Muscle of arm (tissue), 14 donors: ENCODE measurements at places on chromosomes 7 and 10. TPM values are rescaled to one million over a fixed set of nuclear protein-coding genes. Genes with fewer than 3 reads are reported as not detected.

GRCh38 chr7:87709258-87709657 lies 81.1 kb downstream of the RUNDC3B start:
- no peak for DNase-seq

- no peak for DNase-seq
Observed at GRCh38 chr7:127754457-127754856, 102.5 kb downstream of the SND1 start.

DNA sequence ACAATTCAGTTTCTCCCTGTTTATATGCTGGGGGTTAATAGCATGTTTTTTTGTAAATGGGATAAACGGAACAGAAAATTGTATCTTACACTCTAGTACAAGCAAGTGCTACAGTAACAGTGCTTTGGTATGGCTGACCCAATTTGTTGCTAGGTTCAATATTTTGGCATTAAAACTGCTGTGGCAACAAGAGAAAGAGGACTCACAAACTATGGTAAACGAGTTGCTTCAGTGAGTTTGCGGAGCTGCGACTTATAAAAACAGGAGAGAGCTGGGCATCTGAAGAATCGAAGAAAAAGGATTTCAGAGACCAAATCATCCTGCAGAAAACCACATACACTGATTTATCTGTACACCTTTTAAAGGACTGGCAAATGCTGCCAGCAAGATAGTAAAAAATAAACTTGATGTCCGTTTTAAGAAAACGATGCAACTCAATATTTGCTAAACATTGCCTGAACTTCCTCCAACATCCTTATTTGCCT lies 2.2 kb downstream of the GLUD1 start:
- DNase-seq, result peak; percentile 45

DNA sequence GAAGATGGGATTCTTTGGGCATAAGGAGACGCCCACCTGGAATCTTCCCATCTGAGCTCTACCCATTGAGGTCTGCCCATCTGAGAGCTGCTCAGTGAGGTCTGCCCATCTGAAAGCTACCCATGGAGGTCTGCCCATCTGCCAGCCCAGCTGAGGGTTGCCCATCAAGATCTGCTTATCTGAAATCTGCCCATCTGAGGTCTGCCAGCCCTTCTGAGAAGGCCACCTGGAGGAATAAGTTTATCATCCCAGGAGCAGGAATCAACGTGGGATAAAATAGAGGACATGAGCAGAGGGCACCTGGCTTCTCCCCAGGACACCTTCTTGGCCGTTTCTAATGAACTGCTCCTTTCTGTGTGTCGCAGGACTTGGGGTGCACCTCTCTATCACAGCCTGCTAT lies 35.3 kb upstream of the PDZD8 start:
- no peak for DNase-seq

DNA sequence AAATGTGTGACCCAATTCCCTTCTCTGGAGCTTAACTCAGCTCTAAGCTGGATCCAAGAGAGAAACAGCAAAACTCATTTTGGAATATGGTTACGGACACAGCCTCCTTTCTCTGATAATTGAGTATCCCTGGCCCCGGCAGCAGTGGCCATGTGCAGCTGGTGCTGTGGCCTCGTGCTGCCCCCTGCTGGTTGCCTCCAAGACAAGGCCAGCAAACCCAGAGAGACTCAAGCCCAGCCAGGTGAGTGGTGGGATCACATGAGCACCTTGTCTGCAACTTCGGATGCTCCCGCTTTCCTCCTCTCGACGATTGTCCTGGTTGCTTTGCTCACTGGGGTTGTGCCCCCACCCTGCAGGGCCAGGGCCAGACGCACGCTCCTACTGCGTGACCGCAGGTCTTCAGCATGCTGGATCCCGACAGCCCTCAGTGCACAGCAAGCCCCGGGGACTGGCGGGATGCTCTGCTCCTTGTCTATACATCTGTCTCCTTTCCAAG lies 19.4 kb downstream of the SFTPD start:
- peak; percentile 74 for DNase-seq

DNA sequence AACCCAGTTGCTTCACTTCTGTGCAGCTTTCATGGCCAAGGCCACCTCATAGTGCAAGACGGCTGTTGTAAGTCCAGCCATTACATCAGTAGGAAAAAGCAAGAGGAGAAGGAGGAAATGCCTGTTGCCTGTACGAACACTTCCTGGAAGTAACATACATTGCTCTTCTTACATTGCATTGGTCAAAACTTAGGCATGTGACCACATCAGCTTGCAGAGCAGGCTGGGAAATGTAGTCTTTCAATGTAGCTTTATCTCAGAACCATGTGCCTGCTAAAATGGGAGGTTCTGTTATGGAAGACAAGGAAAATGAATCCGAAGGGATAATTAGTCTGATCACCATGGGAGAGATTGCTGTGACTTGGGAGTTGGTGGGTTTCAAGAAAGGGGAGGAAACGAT lies 4.3 kb downstream of the SLC29A3 start:
- no peak for DNase-seq

GRCh38 chr7:125057963-125058362 lies 128.3 kb upstream of the POT1 start:
- DNase-seq, result no peak

DNA sequence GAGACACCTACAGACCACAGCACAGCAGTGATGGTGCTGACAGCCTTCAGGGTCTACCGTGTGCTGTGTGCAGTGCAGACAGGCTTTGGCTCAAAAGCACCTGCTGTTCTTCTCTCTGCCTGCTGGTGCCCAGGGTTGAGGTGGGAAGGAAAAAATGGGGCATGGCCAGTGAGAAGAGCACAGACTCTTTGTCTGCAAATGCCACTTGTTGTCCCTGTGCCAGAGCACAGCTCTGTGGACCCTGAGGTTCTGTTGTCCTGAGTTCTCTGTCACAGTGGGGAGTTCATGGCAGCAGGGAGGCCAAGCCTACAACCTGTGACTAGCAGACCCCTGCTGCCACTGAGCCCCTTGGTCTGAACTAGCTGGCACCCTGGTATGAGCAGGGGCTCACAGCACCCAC lies 376.7 kb downstream of the GLRX3 start:
- DNase-seq, result no peak

GRCh38 chr7:137888241-137888640 lies 41.5 kb upstream of the DGKI start:
- no peak for DNase-seq

DNA sequence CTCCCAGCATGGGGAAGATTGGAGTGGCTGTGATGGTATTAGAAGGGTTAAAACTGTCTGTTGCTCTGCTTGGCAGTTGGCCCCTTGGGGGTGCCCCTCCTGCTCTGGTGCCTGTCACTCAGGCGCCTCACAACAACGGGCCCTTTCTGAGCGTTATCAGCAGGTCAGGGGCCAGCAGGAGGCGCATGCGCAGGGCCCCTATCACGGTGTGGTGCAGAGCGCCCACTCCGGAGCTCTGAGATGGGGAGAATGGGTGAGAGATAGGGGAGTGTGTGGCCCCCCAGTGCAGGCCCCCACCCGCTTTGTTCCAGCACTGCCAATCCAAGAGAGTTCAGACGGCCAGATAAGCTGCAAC lies 24.8 kb downstream of the GBX1 start:
- no peak for DNase-seq

DNA sequence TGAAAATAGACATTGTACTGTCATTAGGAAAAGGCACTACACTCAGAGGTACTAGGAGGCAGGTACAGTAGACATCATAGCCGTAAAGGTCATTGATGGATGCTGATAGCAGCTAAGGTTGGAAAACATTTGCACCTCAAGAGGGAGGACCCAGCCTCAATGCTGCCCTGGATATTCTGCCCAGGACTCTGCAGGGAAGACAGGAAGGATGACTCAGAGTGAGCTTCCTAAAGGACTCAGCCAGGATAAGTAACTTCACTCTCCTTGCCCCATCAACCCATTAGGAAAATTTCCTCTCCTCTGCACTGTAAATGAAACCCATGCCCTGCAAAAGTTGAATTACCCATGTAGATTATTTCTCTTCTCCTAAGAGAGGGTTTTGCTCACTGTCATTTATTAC lies 617.9 kb upstream of the MKI67 start:
- DNase-seq, result no peak

FAM25A gene
- polyA plus RNA-seq, result not detected

AIMP2 gene
- polyA plus RNA-seq, result 20.6 TPM

SLC26A5 gene
- polyA plus RNA-seq, result 0.44 TPM

SPOCK2 gene
- 3.0 TPM for polyA plus RNA-seq

CASP2 gene
- polyA plus RNA-seq, result 37.3 TPM

NKX6-2 gene
- polyA plus RNA-seq, result 5.8 TPM
